ENCODE measurements at places on chromosomes 4 and X.

DNA sequence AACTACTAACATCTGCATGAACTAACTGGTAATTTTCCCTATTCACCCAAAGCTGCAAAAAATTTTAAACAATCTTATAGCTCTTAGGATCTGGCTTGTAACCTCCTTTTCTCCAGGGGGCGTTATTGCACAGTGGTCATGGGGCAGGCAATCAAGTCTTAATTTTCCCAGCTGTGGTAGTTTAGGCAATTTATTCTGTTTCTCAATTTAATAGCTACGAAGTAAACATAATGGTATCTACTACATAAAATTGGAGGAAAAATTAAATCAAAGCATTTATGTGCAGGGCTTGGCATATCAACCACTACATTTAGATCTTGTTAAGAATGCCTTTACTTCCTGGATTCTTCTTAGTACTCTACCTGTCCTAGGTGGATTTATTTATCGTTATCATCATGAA lies 137.4 kb upstream of the GUCY1A1 start:
- DNase-seq, result no peak

GRCh38 chrX:20481632-20482031 lies 214.9 kb upstream of the RPS6KA3 start:
- no peak for DNase-seq

DNA sequence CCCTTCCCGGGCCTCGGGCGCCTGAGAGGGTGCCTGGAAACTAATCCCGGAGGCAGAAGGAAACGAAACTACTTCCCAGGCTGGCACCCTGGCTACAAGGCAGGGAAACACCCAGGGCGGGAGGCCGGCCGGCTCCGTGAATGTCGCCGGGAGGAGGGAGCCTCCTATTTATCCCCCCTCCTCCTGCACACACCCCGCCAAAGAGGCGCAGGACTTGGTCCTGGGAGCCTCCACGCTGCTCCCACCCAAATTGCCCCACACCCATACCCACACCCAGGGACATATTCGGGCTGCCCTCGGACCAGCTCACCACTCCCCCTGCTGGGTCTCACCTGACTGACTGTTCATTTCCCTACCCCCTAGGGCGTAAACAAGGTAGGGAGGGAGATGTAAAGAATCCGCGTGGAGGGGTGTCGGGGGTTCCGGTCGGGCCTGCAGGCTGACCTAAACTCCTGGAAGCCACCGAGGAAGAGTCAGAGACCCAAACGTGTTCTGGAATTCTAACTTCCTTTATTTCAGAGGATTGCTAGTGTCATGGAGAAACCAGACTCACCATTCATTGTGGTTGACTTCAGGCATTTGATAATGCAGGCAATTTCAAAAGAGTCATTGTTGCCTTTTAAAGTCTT lies at the start of gene BTC:
Gene BTC (minus strand): TSS at position 142 of the 629 bp plus-strand sequence. CDS start 198 bp downstream, outside the sequence.
- no peak for DNase-seq

GRCh38 chr4:164540987-164541386 lies 212.9 kb upstream of the SMIM31 start:
- no peak for DNase-seq

DNA sequence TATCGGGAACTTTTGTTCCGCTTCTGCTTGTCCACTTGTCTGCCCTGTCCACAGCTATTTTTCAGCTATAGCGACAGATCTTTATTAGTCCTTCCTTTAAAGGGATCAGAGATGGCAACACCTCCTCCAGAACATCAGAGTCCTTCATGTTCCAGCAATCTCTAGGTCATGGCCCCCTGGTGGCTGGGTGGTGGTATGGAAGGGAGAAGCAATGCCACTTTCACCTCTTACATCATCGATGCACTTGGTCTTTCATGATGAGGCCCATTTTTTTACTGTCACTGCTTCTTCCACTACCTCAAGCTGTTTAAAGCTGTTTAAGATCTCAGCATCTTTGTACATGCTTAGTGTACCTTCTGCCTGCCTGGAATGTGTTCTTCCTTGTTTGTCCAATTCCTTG lies 106.7 kb downstream of the ARHGAP6 start:
- DNase-seq, result no peak

DNA sequence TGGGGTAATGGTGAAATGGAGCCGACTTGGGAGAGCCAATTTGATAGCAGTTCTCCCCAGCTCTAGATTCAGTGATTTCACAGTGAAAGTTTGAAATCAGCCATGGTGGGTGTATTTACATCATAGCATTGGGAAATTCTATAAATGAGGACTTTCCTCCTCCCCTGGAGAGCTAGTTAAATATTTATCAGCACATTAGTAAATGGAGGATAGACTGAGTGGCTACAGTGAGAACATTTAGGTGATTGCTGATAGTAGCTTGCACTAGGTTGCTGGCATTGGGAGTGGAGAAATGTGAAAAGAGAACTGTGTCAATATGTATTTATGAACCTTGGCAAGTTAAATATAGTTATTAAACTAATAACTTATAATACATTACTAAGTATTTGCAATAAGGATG lies 347.3 kb downstream of the CCSER1 start:
- DNase-seq, result no peak

DNA sequence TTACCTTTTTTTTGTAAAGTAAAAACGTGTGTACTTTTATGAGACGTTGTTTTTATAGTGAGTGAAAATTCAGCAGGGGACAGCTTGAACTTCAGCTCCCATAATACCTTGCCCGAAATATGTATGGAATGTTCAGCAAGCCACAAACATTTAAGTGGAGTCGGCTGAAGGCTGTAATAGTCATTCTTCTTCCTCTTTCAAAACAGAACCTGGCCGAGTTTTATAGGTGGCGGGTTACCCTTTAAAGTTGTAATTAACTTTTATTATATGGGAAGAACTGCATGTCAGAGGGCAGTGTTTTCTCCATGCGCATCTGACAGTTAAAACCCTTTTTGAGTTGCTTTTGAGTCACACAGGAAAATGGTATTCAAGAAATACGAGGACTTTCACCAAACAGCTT lies 50.7 kb downstream of the CLDN34 start:
- DNase-seq, result no peak

GRCh38 chrX:94123062-94123461 lies 449.1 kb downstream of the FAM133A start:
- no peak for DNase-seq

DNA sequence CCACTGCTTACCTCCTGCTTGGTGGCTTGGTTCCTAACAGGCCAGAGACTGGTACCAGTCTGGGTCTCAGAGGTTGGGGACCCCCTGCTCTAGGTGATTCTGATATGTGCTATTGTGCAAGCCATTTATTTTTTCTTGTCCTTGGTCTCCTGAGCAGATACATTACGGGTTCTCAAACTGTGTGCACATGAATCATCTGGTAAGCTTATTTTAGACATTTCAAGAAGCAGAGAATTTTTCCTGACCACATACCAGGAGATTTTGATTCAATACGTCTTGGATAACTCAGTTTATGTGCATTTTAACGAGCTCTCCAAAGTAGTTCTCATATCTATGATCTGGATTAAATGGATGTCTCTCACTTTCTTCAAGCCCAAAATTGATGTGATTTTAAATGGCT lies 77.2 kb downstream of the FHIP1A start:
- no peak for DNase-seq

DNA sequence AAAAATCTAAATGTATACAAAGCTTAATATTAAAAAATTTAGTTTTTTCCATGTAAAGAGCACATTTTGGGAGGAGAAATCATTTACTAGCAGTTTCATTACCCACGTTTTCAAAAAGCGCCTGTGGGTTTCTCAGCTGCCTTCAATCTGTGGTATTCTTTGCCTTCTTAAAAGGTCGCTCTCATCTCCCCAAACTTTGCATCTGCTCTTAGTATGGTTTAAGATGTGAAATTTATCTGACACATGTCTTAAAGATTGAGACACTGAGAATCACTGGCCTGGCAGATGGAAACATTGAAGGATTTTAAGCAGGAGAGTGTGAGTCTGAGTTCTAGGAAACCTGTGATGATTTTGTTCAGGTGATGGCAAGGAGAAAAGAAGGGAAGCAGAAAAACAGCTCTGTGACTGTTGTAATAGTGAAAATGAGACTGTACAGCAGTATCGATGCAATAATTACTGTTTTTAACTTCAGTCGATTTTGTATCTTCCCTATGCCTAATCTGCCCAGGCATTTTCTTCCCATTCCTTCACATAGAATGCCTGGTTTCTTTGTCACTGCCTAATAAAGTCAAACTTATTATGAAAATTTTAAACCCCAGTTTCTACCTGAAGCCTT lies 75.9 kb downstream of the PAQR3 start:
- DNase-seq, result no peak

GRCh38 chr4:79308137-79308536 lies 17.7 kb downstream of the NAA11 start:
- DNase-seq, result no peak

GRCh38 chr4:91171217-91171616 lies 1044.0 kb downstream of the CCSER1 start:
- DNase-seq, result no peak
